ENCODE measurements at places on chromosomes 2 and 18.
A peak's percentile ranks its signal among the peaks of the same experiment; 100 is the strongest.

- DNase-seq: peak; percentile 40
Measured at GRCh38 chr2:69007169-69007568, 5.8 kb upstream of the ANTXR1 start.

- peak; percentile 59 for DNase-seq
Measured at GRCh38 chr2:58137221-58137620, 90.6 kb downstream of the VRK2 start.

DNA sequence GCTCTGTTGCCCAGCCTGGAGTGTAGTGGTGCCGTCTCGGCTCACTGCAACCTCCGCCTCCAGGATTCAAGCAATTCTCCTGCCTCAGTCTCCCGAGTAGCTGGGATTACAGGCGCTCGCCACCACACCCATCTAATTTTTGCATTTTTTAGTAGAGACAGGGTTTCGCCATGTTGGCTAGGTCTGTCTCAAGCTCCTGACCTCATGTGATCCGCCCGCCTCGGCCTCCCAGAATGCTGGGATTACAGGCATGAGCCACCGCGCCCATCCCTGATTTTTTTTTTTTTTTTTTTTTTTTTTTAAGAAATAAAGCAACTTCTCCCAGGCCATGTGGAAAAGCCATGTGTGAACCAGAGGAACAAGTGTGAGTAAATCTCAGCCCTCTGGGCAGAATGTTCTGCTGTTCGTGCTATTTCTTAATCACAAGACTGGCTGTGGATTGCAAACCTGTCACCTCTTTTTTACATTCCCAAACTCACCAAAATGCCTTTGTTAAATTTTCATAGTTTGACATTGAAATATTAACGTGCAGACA lies 6.4 kb upstream of the SH3BP4 start:
- DNase-seq: no peak

DNA sequence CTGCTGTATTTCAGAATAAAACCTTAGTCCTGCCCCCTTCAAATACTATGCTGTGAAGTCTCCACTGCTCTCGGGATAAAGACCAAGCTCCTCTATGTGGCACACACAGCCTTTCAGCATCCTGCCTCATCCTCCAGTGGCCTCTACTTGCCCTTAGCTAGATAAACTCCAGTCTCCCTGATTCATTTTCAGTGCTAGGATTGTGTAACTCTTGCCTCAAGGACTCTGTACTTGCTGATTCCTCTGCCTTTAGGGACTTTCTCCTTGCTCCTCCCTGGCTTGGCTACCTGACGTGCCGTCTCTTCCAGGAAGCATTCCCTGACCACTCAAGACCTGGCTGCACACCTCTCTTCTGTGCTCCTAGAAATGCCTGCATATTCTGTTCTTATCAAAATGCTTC lies 416.7 kb downstream of the MTX2 start:
- no peak for DNase-seq

GRCh38 chr2:159252905-159253304 lies 33.6 kb downstream of the WDSUB1 start:
- no peak for DNase-seq

- peak; percentile 72 for DNase-seq
Measured at GRCh38 chr2:202115479-202115971, 42.5 kb downstream of the KIAA2012 start.

- no peak for DNase-seq
Measured at GRCh38 chr18:31064130-31064529, 21.6 kb upstream of the DSC3 start.

GRCh38 chr18:26227051-26227670 lies 916 bp downstream of the TAF4B start:
- no peak for DNase-seq

DNA sequence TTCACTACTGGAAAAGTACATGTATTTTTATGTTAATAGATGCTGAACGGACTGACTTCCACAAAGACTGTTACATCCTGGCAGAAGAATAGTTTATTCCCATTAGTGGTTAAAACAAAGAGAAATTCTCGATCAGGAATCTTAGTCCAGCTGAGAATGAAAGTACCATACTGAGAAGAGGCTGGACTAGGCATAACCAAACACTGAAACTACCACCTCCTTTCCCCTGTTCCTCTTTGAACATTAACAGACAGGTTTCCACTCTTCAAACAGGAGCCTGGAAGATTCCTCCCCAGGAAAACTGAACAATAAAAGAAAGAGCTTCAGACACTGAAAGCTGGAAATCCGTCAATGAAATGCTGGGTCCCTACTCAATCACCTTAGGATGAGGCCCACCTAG lies 25.8 kb downstream of the LDAH start:
- DNase-seq: no peak

GRCh38 chr2:223970343-223971128 lies 13.3 kb downstream of the MRPL44 start:
- DNase-seq: peak; percentile 57

GRCh38 chr18:10909724-10910123 lies 239.6 kb downstream of the PIEZO2 start:
- no peak for DNase-seq

DNA sequence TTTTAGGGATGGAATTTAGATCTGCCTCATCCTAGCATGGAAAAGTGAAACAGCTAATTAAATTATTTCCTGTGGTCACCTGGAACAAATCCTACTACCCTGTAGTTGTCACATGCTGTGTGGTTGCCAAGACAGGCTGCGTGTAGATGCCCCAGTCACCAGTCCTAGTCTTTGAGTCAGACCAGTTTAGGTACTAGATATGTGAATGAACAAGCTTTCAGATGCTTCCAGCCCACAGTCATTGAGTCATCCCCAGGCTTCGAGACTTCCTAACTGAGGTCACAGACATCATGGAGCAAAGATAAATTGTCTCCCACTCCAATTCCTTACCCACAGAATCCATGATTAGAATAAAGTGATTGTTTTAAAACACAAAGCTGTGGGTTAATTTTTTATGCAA lies 35.8 kb upstream of the GRB14 start:
- peak; percentile 79 for DNase-seq

DNA sequence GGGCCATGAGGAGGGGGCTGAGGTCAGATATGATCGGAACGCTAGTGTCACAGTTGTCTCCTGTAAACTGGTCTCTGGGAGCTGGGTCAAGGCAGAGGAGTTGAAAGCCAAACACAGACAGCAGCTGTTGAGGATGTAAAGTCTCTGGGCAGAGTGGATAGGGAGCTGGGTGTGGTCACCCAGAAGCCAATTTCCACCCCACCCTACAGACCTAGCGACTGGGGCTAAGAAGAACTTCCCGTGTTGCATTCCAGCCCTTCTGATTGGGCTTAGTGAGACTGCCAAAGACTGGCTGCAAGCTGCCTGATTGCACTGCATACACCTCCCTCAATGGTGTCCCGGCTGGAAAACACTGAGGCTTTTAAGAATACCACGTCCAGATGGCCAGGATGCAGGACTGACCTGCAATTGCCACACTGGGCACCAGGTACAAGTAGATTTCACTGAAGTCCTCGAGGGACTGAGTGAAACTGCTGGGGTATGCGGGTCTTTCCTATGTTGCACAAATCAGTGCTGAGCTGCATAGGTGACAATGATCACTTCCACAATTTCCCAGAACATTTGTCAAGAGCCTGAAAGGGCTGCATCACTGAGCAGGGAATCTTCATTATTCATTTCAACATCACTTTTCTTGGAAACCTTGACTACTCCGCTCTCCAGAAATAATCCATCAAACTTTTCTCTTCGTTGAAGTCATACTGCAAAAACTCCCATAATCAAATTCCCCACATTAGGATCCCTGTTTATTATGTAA lies 43.1 kb upstream of the EML4 start:
- DNase-seq: no peak

GRCh38 chr2:1931003-1931914 lies 186.9 kb upstream of the PXDN start:
- DNase-seq: no peak

GRCh38 chr2:99101697-99102096 lies 39.8 kb upstream of the C2orf15 start:
- no peak for DNase-seq

GRCh38 chr2:227280895-227281294 lies 44.2 kb upstream of the MFF start:
- peak; percentile 6 for DNase-seq

- DNase-seq: peak; percentile 84
Measured at GRCh38 chr2:160491911-160492371, 1.7 kb downstream of the RBMS1 start.

DNA sequence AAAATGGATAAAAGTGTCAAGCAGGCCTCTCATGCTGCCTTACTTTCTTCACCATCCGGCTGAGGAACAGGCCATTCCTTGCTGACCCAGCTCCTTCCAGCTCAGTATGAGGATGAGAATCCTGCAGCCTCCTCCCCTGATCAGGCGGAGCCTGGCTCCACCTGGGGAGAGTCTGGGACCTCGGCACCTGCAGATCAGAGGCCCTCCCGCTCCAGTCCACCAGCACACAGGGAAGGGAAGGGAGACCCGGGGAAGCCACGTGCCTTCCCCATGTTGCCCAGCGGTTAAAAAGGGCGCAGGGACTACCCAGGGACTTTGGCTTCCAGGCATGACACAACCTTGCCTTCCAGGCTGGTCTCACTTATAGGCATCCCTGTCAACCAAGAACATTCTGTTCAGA lies 172.0 kb downstream of the NDUFA10 start:
- no peak for DNase-seq

DNA sequence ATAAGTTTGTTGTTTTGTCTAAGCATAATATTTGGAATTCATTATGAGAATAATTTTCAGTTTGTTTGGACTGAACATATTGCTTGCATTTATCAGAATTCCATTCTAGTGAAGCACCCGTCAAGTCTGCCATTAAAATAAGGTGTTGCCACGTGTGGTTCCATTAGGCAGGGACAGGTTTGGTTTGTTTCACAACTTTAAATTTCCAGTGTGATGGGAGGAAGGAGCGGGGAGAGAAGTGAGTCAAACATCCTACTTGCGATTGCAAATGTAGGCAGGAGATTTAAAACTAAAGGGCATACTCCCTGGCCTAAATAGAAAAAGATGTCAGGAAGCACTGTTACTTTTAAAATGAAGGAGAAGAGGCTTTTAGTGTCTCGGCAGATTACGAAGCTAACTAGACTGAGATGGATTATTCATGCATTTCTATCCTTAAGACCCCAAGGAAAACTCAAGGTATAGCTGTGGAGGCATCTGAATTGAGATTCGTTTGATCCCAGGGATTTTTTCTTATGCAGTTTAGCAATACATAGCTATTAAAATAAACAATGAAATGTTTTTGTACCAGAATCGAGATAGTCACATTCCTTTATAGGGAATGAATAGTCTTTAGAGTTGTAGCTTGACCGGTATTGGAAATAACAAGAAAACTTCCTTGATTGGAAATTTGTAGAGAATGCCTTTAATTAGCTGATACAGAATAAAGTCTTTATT lies 19.8 kb downstream of the GRHL1 start:
- no peak for DNase-seq

- no peak for DNase-seq
Measured at GRCh38 chr18:47120428-47120827, 29.9 kb downstream of the HDHD2 start.

DNA sequence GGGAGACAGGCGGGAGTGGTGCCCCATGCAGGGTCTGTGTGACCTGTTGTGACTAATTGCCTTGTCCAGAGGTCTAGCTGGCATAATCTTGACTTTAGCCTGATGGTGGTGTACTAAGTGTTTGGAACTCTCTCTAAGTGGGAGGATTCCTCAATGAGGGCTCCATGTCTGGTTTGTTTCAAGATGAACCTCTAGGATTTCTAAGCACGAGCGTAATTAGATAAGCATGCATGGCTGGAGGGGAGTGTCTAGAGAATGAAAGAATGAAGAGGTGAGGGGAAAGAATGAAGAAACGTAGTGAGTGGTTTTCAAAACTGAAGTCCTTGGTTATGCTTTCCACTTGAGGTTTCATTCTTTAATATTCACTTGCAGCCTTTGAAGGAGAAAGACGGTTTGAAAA lies 833.2 kb upstream of the GYPC start:
- DNase-seq: no peak

DNA sequence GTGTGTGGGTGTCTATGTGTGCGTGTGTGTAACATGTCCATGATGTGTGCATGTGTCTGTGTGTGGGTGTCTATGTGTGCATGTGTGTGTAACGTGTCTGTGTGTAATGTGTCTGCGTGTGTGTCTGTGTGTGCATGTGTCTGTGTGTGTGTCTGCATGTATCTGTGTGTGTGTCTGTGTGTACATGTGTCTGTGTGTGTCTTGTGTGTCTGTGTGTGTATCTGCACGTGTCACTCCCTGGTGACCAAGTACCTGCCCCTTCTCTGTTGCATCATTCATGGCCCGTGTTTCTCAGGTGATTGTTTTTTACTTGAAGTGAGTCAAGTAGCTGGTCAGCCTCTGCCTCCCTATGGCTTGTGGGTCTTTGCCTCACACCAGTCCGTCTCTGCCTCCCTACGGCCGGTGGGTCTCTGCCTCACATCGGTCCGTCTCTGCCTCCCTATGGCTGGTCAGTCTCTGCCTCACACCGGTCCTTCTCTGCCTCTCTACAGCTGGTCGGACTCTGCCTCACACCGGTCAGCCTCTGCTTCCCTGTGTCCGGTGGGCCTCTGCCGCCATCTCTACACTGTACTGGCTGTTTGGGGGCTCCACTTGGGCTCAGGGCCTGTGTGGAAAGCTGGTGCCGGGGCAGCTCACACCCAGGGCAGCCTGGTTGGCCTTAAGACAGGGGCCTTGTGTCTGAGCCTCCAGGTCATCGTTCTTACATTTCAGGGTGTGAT lies 31.6 kb downstream of the KCNG2 start:
- DNase-seq: no peak

Measured in fibroblast of skin of back (primary cell).